ENCODE measurements at places on chromosomes 11 and 22. TPM values are rescaled to one million over a fixed set of nuclear protein-coding genes. Genes with fewer than 3 reads are reported as not detected.

The NUDT22 gene
- 51.4 TPM for total RNA-seq

The POLD4 gene
- 42.0 TPM for total RNA-seq

The ALDH3B2 gene
- total RNA-seq = not detected

DNA sequence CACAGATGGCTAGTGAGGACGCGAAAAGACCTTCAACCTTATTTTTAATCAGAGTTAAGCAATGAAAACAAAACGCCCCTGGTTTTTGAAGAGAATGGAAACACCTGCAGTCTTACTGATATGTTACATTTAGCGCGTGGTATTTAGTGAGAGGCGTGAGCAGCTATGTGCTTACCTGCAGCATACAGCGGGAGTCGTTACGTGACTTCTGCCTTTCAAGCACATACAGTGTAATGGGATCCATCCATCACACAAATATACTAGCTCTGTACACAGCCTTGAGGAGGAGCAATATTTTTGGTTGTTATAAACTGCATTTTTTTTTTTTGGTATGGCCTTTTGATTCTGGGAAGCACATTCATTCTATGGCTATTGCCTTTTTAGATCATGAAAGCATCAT, 5.5 kb downstream of the KRTAP5-2 start:
- DNase-seq = no peak

DNA sequence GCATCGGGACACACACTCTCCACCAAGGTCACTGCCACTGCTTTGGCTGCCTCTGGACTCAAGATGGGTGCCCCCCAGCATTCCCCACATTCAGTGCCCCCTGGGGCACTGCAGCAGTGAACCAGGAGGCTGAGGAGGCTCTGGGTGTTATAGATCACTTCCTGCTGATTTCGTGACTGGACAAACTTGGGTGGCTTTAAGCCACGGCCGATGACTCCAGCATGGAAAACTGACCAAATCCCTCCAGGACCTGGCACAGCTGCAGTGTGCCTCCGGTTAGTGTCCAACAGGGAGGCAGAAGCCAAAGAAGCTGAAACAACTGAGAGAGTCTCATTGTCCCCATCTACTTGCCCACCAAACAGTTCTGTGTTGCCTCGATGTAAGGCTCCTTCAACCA, 1.2 kb upstream of the GANAB start:
- DNase-seq = no peak

DNA sequence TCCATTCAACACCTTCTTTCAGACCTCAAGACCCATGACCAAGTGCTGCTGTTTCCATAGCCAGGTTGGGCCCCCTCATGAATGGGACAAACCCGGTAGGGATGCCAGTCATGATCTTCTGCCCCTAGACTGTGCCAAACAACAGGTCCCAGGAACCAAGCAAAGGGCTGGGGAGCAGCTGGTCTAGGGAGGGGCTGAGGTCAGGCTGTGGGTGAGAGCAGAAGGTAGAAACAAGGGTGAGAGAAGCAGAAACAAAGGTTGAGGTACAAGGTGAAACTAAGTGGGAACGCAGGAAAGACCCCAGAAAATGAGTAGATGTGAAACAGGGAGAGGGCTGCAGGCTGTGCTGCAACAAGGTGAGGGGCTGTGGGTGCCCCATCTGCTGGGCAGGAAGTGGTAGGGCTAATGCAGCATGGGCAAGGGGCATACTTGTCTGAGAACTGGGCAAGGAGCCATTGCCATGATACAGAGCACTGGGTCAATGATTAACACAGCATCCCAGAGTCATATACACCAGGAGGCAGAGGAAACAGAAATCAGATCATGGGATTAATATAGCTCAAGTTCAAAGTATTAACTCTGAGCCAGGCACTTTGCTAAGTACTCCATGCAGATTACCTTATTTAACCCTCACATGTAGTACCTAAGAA, 45.9 kb downstream of the SLC1A2 start:
- DNase-seq = no peak

Measured in activated naive CD4-positive, alpha-beta T cell treated with anti-CD3 and anti-CD28 coated beads for 36 hours (primary cell).